ENCODE measurements at places on chromosomes 2 and 18. TPM values are rescaled to one million over a fixed set of nuclear protein-coding genes. Genes with fewer than 3 reads are reported as not detected.

DNA sequence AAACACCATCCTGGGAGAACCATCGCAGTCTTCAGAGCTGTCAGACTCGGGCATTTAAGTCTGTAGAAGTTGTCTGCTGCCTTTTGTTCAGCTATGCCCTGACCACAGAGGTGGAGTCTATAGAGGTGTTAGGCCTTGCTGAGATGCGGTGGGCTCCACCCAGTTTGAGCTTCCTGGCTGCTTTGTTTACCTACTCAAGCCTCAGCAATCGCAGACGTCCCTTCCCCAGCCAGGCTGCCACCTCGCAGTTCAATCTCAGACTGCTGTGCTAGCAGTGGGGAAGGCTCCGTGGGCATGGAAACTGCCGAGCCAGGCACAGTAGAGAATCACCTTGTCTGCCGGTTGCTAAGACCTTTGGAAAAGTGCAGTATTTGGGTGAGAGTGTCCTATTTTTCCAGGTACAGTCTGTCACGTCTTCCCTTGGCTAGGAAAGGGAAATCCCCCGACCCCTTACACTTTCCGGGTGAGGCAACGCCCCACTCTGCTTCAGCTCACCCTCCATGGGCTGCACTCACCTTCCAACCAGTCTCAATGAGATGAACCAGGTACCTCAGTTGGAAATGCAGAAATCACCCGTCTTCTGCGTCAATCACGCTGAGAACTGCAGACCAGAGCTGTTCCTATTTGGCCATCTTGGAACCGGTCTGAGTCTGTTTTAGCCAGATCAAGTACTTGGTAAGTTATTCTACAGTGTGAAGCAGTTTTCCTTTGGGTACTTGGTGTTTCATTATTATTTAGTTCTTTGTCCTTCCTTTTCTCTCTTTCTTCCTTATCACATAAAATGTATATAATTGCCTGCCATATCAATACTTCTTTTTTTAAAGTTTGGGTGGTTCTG lies 71.5 kb downstream of the CDC42EP3 start:
- DNase-seq, result no peak

DNA sequence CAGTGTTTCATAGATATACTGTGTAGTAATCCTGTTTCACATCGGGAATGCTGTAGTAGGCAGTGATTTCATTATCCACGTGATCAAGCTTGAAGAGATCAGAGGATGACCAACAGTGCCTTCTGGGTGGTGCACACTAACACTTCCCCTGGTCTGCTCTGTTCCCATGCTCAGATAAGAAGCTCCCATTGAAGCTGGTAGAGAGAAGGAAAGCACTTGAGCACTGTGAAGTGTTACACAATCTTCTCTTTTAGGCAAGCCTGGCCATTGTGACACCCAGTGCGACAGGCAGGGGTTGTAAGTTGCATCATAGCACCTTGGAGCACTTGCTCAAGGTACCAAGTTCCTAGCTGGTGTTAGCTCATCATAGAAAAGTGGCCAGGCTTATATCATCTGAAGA lies 30.6 kb upstream of the GPD2 start:
- DNase-seq, result no peak

DNA sequence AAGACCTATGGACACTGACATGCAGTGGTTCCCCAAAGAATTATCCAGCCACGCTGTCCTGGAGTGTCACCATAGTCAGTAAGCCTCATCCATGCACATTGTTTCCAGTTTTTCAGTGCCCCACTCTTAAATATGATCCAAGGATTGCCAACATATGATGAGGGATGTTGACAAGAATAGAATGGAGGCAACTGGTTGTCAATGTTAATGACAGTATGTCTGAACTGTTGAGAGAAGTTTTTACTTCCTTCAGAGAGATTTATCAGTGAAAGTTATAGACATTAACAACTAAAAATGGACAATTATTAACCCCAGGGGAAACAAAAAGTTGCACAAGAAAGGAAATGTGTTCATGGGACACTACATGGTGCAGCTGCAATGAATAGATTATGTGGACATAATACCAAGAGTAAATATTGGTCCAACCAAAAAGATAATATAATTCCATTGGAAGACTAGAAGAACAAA lies 69.9 kb downstream of the CYP26B1 start:
- DNase-seq, result no peak

DNA sequence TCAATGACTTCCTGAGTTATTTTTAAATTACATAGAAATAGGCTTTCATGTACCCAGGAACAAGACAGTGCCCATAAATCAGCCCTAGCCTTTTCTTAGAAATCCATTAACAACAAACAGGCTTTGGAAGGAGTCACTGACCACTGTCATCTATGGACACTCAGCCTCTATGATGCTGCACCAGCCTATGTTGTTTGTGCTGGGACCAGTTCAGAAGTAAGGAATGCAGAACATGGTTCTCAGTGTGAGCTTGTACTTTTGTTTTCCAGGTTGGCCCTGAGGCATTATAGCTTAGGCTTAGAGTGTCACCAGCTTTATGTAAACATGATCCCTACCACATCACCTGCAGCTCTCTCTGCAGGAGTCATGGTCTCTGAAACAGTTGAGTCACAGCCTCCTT lies 335.7 kb upstream of the CDH7 start:
- DNase-seq, result no peak

DNA sequence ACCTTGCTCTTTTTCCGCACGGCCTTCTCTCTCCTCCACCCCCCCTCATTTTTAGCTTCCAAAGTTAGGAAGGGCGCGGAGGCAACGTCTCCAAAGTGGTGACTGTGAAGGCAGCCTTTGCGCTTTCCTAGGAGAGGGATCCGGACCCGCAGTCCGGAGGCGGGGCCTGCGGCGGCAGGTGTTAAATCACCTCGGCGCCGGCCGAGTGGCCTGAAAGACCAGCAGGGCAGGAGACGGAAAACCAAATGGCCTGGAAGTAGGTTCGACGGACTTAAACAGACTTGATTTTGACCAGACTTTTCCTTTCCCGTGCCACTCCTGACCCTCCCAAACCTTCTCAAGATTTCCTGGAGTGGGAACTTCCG lies 615 bp downstream of the GORASP2 start:
- peak; percentile 50 for DNase-seq

DNA sequence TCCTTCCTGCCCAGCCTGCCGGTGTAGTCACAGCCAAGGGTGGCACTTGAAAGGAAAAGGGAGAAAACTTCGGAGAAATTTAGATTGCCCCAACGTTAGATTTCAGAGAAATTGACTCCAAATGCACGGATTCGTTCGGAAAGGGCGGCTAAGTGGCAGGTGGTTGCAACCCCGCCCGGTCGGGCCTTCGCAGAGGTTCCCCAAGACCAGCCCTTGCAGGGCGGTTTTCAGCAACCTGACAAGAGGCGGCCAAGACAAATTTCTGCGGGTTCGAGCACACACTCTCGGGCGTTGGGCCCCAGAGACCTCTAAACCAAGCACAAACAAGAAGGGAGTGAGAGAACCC lies 4.8 kb downstream of the ONECUT2 start:
- DNase-seq, result no peak

GRCh38 chr2:18046558-18047212 lies 168.2 kb downstream of the KCNS3 start:
- DNase-seq, result peak; percentile 45

- no peak for DNase-seq
Measured at GRCh38 chr2:113012436-113013335, 7.4 kb downstream of the IL36A start.

OR6B2 gene
- not detected for total RNA-seq

RAB6C gene
- total RNA-seq, result not detected
